H54 (cell line): ENCODE measurements at places on chromosomes 12 and 14.

DNA sequence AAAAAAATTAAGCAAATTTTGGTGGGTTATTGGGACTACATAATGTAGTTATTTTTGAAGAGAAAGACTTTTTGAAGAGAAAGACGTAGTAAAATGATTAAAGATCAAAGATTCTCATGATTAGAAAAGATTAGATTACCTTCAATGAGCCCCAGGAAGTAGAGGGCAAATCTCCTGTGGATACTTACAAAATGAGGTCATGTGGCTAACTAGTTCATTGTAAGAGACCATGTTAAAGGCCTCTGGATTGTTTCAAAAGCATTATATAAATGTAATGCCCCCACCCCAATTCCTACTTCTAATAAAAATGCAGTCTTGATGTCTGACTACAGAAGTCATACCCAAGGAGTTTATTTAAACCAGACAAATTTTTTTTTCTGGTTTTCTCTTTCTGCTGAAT lies 93.3 kb downstream of the ERGIC2 start:
- DNase-seq, result no peak

- peak; percentile 16 for DNase-seq
Measured at GRCh38 chr14:34300882-34301734, 160.9 kb downstream of the SPTSSA start.

DNA sequence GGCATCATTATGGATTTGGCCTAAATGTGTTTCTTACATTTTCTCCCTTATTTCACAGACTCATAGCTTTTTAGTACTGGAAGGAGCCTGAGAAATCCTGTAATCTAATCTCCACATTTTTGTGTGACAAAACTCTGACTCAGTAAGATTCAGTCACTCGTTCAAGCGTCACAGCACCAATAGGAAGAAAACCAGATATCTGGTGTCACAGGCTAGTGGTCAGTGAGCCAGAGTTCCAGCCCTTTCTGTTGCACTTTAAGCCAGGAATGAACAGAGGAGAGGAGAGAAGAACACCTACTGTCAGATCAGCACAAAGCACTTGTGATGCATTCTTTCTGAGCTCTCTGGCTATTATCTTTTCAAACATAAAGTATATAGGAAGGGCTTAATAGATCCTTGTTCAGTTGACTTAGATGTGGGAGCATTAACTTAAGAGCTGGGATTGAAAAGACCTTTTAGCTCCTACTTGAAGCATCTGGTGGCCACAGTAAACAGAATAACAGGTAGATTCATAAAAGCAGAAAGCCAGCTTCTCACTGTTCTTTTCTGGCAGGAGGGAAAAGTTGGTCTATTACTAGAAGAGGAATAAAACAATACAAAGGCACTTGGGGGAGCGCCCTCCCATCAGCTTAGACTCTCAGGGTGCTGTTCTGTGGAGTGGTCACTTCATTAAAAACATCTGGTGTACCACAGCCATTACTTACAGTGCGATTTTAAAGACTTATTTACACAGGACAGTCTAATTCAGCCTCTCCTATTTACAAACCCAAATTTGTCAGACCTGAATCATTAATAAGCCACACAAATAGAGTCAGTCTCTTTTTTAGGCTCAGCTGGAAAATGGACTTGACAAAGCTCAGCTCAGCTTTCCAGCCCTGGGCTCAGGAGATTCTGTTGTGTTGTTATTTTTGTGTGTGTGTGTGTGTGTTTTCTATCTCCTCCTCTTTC lies 12.2 kb upstream of the NID2 start:
- peak; percentile 31 for DNase-seq

GRCh38 chr12:31519511-31519910 lies 71.4 kb downstream of the DENND5B start:
- DNase-seq, result no peak

GRCh38 chr14:77088219-77088618 lies 9.8 kb upstream of the CIPC start:
- DNase-seq, result no peak

DNA sequence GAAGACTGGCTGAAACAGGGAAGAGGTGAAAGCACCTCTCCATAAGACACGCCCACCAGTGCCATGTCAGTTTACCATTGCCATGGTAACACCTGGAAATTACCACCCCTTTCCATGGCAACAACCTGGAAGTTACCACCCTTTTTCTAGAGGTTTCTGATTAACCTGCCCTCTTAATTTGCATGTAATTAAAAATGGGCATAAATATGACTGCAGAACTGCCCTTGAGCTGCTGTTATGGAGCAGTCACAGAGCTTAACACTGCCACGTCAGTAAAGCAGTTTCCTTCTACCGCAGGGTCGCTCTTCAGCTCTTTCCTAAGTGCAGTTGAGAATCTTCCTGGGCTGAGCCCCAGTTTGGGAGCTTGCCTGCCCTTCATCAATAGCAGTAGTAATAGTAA lies 55.2 kb downstream of the RASSF3 start:
- no peak for DNase-seq

DNA sequence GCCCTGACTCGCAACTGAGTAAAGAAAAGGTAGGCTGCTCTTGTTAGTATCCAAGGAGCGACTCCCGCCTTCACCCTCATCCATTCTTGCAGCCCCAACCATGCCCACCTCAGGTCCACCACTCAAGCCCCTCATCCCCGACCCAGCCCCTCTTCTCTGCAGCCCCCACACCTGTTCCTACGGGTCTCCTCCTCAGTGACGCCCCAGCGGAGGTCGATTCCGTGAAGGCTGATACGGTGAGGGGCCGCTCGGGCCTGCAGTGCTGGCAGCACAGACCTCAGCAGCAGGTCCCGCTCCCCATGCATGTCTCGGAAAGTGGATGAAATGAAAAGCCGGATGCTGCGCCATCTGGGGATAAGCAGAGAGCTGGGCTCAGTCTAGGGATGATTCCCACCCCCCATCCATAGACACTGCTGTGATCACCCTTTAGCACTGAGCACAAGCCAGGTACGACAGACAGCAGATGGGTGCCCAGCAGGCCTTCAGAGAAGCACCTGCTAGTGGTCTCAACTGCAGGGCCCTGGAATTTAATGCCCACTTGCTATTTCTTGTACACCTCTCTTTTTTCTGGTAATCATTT lies 26.9 kb downstream of the TEP1 start:
- DNase-seq, result no peak

- no peak for DNase-seq
Measured at GRCh38 chr12:76268267-76268666, 79.9 kb downstream of the BBS10 start.

GRCh38 chr12:105740369-105740768 lies 398.4 kb downstream of the NUAK1 start:
- no peak for DNase-seq

DNA sequence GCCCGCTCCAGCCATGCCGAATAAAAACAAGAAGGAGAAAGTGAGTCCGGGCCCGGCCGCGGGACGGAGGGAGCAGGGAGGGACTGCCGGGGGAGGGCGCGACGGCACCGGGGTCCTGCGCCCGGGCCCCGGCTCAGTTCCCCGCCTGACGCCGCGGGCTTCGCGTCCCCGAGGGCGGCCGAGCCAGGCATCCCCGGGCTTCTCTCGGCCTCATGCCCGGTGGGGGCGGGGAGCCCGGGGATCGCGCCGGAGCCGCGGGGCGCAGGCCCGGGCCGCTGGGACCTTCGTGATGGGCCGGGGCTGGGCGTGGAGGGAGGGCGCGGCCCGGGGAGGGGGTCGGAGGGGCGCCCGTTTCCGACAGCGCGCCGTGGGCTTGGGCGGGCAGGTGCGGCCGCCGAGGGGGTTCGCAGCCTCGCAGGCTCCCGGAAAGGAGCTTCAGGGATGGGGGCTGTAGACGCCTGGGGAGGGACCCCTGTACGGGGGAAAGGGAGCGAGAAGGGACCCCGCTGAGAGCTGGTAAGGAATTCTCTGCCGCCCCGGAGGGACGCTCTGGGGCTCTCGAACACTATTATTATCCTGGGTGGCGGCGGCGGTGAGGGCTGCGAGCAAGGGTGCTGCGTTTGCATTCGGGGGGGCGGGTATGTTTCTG lies 496 bp downstream of the PPP2R5C start:
- peak; percentile 42 for DNase-seq

DNA sequence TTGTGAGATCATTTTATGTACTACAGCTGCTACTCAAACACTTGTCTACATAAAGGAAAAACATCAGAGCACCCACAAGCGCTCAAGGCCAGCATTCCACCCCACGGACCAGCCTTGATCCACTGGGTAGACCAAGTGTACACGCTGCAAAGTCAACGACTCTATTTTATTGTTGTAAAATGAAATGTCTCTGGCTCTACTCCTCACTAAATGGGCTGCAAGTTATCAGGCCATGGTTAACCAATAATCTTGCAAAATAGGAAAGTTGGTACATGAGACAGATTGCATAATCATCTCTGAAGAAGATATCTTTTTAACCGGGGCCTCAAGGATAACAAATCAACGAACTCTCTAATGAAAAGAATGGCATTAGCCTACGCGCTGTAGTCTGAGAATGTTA lies 69.9 kb upstream of the FOXN3 start:
- DNase-seq, result no peak

GRCh38 chr12:109845824-109846205 lies 12.6 kb upstream of the TRPV4 start:
- no peak for DNase-seq

DNA sequence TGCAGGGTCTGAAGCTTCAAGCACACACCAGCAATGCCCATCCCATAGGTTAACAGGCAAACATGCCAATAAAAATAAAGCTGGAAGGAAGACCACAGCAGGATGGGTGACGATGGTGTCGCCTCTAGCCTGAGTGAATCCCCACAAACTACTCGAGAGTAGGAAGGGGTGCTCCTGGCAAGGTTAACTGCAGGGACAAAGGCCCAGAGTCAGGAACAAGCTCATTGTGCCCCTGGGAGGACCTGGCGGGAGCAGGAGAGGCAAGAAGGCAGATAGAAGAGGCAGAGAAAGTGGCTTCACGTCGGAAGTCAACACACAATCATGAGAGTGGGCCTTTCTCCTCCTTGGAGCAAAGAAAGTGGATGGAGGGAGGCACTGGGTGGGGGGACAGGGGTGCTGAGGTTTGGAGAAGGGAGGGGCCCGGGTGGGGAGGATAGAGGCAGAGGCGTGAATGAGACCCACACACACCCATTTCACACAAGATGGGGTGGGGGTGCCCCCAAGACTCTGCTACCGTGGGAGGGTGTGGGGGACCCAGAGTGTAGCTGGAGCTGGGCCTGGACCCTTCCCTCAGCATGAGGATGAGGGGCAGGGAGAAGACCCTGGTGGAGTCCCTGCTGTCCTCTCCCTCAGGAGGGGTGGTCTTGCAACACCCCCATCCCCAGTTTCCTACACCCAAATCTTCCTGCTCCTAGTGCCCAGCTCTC lies 43.1 kb downstream of the DIO3 start:
- no peak for DNase-seq

DNA sequence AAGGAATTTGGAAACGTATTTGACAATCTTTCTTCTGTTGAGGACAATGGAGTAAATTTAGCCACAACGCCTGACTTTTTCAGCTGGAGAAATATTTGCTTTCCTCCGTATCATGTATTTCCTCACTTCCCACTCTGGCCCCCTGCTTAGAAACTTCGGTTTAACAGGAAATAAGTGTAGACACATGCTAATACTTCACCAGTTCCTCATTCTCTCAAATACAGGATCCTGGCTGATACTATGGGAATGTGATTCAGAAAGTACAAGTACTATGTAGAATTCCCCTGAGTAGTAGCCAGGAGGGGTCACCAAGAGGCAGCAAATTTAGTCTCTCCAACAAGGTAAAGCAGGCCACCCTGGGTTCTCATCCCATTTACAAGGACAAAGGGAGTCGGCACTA lies 58.0 kb downstream of the FAR2 start:
- DNase-seq, result no peak

GRCh38 chr14:105271224-105271890 lies 23.0 kb downstream of the BTBD6 start:
- no peak for DNase-seq

GRCh38 chr14:106691601-106692291 lies 1165.4 kb downstream of the TMEM121 start:
- DNase-seq, result no peak

DNA sequence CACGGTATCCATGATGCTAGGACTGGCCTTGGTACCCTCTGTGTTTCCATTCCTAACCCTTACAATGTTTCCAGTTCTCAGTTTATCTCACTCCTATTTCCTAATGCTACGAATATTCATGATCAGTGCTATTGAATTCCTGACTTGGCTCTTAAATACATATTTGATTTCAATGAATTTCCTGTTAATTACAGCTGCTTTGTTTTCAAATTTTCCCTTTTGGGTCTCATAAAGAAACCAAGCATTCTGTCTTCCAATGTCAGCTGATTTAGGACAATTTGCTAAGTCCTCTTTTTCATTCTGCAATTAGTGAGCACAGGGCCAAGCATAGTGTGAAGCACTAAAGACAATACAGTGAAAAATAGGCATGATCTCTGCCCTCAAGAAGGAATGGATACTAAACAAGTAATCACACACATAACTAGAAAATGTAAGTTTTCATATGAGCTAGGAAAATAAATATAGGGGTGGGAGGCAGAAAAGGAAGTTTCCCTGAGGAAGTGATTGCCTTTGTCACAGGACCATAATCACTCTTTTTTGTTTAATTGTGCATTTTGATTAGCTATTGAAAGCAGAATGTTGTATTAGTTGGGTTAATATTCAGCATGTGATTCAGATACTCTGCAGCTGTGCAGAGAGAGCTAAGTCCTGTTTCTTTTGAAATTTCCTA lies 88.5 kb downstream of the KCNC2 start:
- no peak for DNase-seq

GRCh38 chr14:36215217-36215598 lies 38.7 kb upstream of the PTCSC3 start:
- DNase-seq, result no peak

DNA sequence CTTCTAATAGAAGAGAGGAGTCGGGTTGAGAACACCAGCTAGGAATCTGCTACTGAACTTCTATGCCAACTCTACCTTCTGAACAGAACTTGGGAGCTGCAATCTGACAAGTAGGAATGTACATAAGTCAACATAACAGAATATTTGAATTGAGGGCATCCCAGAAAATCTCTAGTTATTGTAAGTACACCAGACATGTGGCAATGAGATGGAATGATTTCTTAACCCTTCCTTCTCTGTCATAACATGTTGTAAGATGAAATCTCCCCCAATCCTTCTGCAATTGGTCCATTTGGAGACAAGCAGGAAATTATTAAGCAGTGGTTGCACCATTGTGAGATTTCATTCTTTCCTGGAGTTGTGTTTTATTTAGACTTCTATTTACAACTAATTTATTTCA lies 68.7 kb upstream of the TMPO start:
- DNase-seq, result no peak

DNA sequence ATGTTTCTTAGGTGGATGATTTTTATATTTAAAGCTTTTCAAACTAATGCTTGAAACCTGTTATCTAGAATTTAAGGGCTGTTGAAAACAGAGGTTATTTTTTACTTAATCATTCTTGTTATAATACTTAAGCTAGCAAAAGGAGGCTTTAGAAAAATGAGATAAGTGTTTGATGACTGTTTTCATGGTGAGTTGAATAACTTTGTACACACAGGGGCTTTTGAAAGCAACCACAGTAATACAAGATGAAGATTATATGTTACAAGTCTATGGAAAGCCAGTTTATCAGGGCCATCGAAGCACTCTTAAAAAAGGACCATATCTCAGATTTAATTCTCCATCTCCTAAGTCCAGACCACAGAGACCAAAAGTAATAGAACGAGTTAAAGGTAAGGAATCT lies 33.3 kb downstream of the KIAA0586 start:
- DNase-seq, result no peak
